ENCODE measurements at places on chromosomes 2 and 18.

- DNase-seq = no peak
Observed at GRCh38 chr2:72630767-72631166, 195.1 kb downstream of the EXOC6B start.

GRCh38 chr2:29052807-29053206 is 21.5 kb downstream of the PCARE start:
- no peak for DNase-seq

GRCh38 chr2:193377789-193378188 is 1183.1 kb upstream of the TMEFF2 start:
- no peak for DNase-seq

DNA sequence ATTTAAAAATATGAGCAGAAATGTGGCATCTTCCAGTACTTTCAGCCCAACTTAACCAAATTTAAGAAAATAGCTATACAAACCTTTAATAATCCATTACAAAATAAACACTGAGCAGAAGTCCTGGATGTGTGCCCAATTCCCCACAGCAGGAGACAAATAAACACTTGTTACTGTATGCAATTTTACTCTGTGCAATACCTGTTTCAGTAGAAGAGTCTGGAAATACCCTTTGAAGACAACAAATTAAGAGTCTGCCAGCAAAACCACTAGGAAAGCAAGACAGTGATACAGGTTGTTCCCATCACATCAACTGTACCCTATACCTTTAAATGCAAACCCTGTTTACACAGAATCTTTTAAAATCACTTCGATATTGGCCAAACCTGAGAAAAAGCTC is 41.4 kb upstream of the RNU4ATAC start:
- no peak for DNase-seq

- DNase-seq = no peak
Observed at GRCh38 chr2:83016343-83017110, 1442.6 kb downstream of the SUCLG1 start.

- no peak for DNase-seq
Observed at GRCh38 chr2:130370490-130370889, 14.6 kb downstream of the PTPN18 start.

- DNase-seq = no peak
Observed at GRCh38 chr2:120991441-120991840, 255.8 kb downstream of the GLI2 start.

GRCh38 chr2:107107351-107107750 is 221.4 kb upstream of the ST6GAL2 start:
- no peak for DNase-seq

GRCh38 chr18:13371689-13372418 is 153.3 kb downstream of the LDLRAD4 start:
- no peak for DNase-seq

GRCh38 chr2:136324966-136325365 is 207.0 kb upstream of the CXCR4 start:
- no peak for DNase-seq

DNA sequence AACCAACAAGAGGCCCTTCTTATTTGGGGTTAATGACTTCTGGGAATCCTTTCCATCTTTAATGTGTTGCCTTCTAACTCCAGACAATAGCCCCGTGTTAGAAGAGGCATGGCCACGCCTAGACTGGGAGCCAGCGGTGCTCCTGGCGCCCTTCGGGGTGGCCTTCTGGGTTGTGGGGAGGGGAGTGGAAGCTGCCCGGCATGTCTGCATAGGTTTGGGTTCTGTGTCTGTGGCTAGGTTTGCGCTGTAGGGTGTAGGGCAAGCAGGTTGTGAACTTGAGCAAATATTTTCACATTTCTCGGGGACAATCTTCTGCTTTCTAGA is 40.4 kb downstream of the CELF4 start:
- no peak for DNase-seq

- DNase-seq = no peak
Observed at GRCh38 chr18:77130229-77131099, 2.1 kb downstream of the MBP start.

GRCh38 chr2:22903616-22904015 is 481.4 kb upstream of the KLHL29 start:
- no peak for DNase-seq

DNA sequence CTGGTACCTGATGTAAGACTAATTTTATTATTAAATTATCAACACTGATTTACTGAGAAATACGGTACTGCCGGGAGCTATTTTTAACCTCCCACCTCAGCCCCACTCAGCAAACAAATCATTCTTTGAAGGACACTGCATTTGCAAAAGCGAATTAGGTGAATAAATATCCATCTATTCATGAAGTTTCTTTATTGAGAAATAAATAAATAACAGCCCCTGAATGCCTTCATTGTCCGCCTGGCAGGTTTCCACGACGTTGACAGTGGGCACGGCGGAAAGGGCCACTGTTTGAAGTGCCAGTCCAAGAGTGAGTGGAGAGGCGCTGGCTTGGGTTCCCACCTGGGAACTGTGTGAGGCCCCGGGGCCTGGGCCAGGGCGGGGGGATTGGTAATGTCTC is 15.7 kb downstream of the C1QL2 start:
- DNase-seq = no peak

GRCh38 chr2:11433822-11434221 is 32.1 kb downstream of the E2F6 start:
- no peak for DNase-seq

GRCh38 chr2:237306787-237307170 is 107.2 kb downstream of the COL6A3 start:
- no peak for DNase-seq

- DNase-seq = no peak
Observed at GRCh38 chr2:4098137-4098536, 394.8 kb downstream of the DCDC2C start.

DNA sequence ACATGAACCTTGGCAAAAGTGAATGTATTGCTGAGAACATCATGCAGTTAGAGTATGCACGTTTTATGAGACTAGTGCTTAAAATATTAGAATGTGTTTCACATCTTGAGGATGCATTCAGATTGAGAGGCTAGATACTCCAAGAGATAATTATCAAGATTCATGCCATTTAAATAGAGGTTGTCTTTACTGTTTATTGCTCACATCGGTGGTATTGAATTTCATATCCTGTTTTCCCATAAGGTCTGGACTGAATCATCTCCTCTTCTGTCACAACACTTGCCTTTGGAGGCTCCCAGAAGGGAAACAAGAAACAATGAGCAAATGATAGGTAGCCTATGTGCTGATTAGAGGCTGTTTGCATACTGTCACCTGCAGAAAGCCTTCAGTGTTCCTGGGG is 83.8 kb downstream of the CLHC1 start:
- no peak for DNase-seq

DNA sequence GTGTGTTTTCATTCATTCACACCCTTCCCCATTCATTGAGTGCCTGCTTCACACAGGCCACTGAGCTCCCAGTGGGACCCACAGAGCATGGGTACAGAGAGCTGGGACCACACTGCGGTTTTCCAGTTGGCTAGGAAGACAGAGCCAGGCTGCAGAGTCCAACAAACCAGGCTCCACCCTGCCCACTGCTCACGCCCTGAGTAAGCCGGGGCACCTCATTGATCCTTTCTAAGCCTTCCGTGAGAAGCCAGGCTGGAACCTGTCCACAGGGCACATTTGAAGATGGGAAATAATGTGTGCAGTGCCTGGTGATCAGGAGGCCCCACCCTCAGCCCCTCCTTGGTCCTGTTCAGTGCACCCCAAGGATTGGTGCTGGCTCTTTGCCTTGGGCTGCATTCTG is 13.5 kb downstream of the KCNIP3 start:
- no peak for DNase-seq

DNA sequence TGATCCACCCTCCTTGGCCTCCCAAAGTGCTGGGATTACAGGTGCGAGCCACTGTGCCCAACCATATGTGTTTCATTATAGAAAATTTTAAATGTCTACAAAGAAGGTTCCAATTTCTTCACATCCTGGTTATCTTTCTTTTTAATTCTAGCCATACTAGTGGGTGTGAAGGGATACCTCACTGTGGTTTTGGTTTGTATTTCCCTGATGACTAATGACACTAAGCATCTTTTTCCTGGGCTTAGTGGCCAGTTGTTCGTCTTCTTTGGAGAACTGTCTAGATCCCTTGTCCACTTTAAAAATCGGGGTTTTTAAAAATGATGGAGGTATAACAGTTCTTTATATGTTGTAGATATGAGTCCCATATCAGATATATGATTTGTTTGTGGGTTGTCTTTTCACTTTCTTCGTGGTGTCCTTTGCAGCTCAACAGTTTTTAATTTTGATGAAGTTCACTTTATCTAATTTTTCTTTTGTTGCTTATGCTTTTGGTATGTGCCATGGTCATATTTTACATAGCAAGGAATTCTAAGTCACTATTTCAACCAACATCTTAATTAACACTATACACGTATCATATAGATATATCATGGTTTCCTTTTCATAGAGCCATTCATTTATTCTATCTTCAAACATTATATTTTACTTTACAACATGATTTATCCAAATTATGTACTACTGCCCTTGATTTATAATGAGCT is 135.0 kb upstream of the RIOK3 start:
- no peak for DNase-seq
